Lower leg skin (tissue), 4 donors: ENCODE measurements at places on chromosomes 16 and 17. TPM values are rescaled to one million over a fixed set of nuclear protein-coding genes. Genes with fewer than 3 reads are reported as not detected.

Gene TBC1D3E
- total RNA-seq, result not detected

Gene COQ9
- 38.7 TPM for total RNA-seq

Gene KRT33B
- 0.25 TPM for total RNA-seq

Gene TAOK2
- total RNA-seq, result 35.5 TPM

Gene MVP
- total RNA-seq, result 80.8 TPM

Gene TMUB2
- 23.4 TPM for total RNA-seq

Gene AURKB
- 11.3 TPM for total RNA-seq

Gene SLC5A2
- 0.17 TPM for total RNA-seq

Gene C17orf78
- not detected for total RNA-seq

Gene NF1
- 48.6 TPM for total RNA-seq

Gene TK1
- 4.1 TPM for total RNA-seq

Gene PRSS8
- 223 TPM for total RNA-seq

Gene FAM171A2
- 2.6 TPM for total RNA-seq

Gene RABEP1
- 27.4 TPM for total RNA-seq

Gene ELMO3
- 57.0 TPM for total RNA-seq

Gene ZFP3
- 4.6 TPM for total RNA-seq

Gene NUDT7
- 13.4 TPM for total RNA-seq

Gene HBA2
- total RNA-seq, result 83.1 TPM

Gene SAMD14
- total RNA-seq, result not detected

Gene LUC7L
- total RNA-seq, result 48.5 TPM

Gene IRX5
- total RNA-seq, result 99.1 TPM

Gene SMG6
- 25.4 TPM for total RNA-seq

Gene SLC9A5
- total RNA-seq, result 0.71 TPM

Gene CACNG4
- 0.42 TPM for total RNA-seq

Gene TGFB1I1
- 29.0 TPM for total RNA-seq

Gene NEUROD2
- 0.17 TPM for total RNA-seq

Gene PRR15L
- 9.9 TPM for total RNA-seq

Gene MPO
- total RNA-seq, result not detected

Gene NPB
- total RNA-seq, result 0.71 TPM

Gene RAB37
- total RNA-seq, result not detected

Gene KIF18B
- 1.9 TPM for total RNA-seq

Gene SSTR5
- 0.36 TPM for total RNA-seq

Gene TP53TG3
- total RNA-seq, result not detected

Gene ADAP2
- total RNA-seq, result 24.1 TPM

Gene OTOP2
- not detected for total RNA-seq

Gene LRRC36
- total RNA-seq, result 0.64 TPM

Gene CMTM2
- not detected for total RNA-seq

Gene EPN3
- 101 TPM for total RNA-seq

Gene CTRB2
- not detected for total RNA-seq

Gene GFAP
- total RNA-seq, result 0.25 TPM

Gene SHCBP1
- 0.76 TPM for total RNA-seq

Gene ZG16
- total RNA-seq, result not detected

Gene AIPL1
- total RNA-seq, result not detected

Gene ARL5C
- not detected for total RNA-seq
